ENCODE measurements at places on chromosomes 2 and 18.
A peak's percentile ranks its signal among the peaks of the same experiment; 100 is the strongest.

GRCh38 chr2:152221839-152222238, 46.3 kb upstream of the STAM2 start:
- H3K36me3 ChIP-seq: no peaks in the 10 kb centered on the region
- DNase-seq: no peak
- H3K4me1 ChIP-seq: peaks cover 16% of the 10 kb centered on the region
- no peaks in the 10 kb centered on the region for H3K27me3 ChIP-seq
- no peak overlapping the region for H3K27ac ChIP-seq

DNA sequence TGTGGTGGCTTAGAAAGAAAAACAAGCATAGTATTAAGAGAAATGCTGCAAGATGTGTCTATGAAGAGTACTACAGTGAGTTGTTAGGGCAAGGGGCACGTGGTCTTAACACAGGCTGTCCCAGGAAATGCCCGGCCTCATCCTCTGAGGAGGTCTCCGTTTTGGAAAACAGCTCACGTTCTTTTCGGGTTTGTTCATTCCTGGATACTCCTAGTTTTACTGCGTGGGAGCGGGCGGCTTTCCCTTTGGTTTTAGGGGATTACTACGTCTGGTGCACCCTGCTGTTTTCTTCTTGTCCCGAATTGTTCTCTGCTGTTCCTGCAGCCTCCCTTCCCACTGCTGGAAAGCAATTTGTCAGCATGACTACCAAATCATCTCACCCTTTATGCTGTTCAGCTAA, 55.5 kb upstream of the RAB6D start:
- no peak for DNase-seq
- H3K36me3 ChIP-seq: peaks cover 1% of the 10 kb centered on the region
- no peak overlapping the region for H3K4me3 ChIP-seq
- H3K27ac ChIP-seq: no peak overlapping the region
- peaks cover 49% of the 10 kb centered on the region for H3K27me3 ChIP-seq
- no peaks in the 10 kb centered on the region for H3K4me1 ChIP-seq

GRCh38 chr2:70141212-70141901, 49.5 kb downstream of the C2orf42 start:
- H3K27ac ChIP-seq: peak overlapping the region; percentile 98
- no peaks in the 10 kb centered on the region for H3K27me3 ChIP-seq
- H3K36me3 ChIP-seq: no peaks in the 10 kb centered on the region
- H3K4me3 ChIP-seq: peak overlapping the region; percentile 77

- no peak overlapping the region for H3K4me3 ChIP-seq
- peak; percentile 84 for DNase-seq
- no peaks in the 10 kb centered on the region for H3K27me3 ChIP-seq
- H3K27ac ChIP-seq: no peak overlapping the region
Measured at GRCh38 chr18:78768221-78768620, 211.4 kb upstream of the SALL3 start.

GRCh38 chr2:85707304-85707703, 13.1 kb downstream of the GNLY start:
- H3K27me3 ChIP-seq: peaks cover 12% of the 10 kb centered on the region
- no peak for DNase-seq
- H3K4me1 ChIP-seq: peaks cover 22% of the 10 kb centered on the region
- H3K36me3 ChIP-seq: no peaks in the 10 kb centered on the region
- H3K4me3 ChIP-seq: no peak overlapping the region

- no peak overlapping the region for H3K27ac ChIP-seq
- no peak for DNase-seq
- peaks cover 9% of the 10 kb centered on the region for H3K4me1 ChIP-seq
Measured at GRCh38 chr18:63444580-63444979, 22.3 kb upstream of the VPS4B start.

GRCh38 chr18:75003039-75003438, 205.9 kb downstream of the PTGR3 start:
- no peaks in the 10 kb centered on the region for H3K36me3 ChIP-seq
- no peaks in the 10 kb centered on the region for H3K27me3 ChIP-seq
- no peak overlapping the region for H3K4me3 ChIP-seq
- no peak for DNase-seq

DNA sequence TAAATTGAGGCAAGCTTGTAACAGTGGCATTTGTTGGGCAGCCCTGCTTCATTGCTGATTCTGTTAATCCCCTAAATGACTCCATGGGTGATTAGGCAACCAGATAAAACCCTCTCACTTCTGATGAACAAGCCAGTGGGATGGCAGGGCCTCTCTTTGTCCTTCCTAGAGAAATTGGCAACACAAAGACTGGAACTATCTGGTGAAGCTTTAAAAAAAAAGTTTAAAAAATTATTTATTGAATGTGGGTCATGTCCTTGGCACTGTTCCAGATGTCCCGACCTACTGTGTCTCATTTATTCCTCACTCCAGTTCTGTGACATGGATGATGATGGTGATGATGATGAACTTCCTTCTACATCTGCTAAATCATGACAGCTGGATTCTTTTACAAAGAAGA, 30.8 kb downstream of the NRP2 start:
- H3K27me3 ChIP-seq: no peaks in the 10 kb centered on the region
- no peak overlapping the region for H3K27ac ChIP-seq
- H3K36me3 ChIP-seq: peaks cover 3% of the 10 kb centered on the region
- H3K4me1 ChIP-seq: peaks cover 75% of the 10 kb centered on the region
- no peak overlapping the region for H3K4me3 ChIP-seq

DNA sequence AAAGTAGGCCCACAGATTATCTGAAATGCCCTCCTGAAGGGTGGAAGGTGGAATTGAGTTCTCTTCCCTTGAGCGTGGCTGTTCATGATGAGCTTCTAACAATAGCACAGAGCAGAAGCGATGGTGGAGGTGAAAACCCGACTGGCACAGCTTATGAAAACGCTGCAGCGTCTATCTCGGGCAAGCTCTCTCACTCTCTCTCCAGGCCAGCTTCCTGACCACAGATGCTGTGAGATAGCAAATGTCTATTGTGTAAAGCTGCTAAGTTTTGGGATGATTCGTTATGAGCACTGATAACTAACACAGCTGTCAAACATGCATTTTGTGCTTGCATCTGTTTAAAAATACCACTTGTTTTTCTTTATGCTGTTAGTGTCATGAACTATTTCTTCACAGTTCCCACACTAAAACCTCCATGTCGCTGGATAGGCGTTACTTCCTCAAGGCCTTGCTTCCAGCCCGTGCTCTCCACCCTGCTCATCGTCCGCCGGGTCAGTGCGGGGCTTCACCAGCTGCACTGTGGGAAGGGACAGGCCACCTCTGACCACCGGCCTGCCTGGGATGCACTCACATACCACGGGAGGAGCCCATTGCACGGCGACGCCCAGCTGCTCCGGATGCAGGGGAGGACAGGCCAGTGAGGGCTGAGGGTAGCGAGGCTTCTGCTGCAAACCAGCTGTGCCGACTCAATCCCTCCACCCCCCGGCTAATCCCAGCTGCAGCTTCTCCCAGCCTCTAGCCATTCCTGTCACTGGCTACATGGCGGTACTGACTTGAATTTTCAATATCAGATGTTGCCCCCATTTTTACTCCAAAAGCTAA, 60.0 kb upstream of the OTOS start:
- H3K4me3 ChIP-seq: no peak overlapping the region
- H3K4me1 ChIP-seq: peaks cover 10% of the 10 kb centered on the region
- no peak overlapping the region for H3K27ac ChIP-seq
- H3K36me3 ChIP-seq: peaks cover 3% of the 10 kb centered on the region

GRCh38 chr2:1068822-1069221, 118.2 kb downstream of the SNTG2 start:
- DNase-seq: no peak
- no peak overlapping the region for H3K4me3 ChIP-seq
- H3K27ac ChIP-seq: no peak overlapping the region
- H3K27me3 ChIP-seq: no peaks in the 10 kb centered on the region
- no peaks in the 10 kb centered on the region for H3K4me1 ChIP-seq

GRCh38 chr2:120308038-120308910, 37.7 kb upstream of the INHBB start:
- peaks cover 7% of the 10 kb centered on the region for H3K4me1 ChIP-seq
- no peak for DNase-seq
- H3K27ac ChIP-seq: no peak overlapping the region
- H3K36me3 ChIP-seq: peaks cover 6% of the 10 kb centered on the region

GRCh38 chr2:163551616-163552373, 184.0 kb downstream of the FIGN start:
- H3K36me3 ChIP-seq: no peaks in the 10 kb centered on the region
- peak overlapping the region; percentile 73 for H3K27ac ChIP-seq
- no peak for DNase-seq

GRCh38 chr2:176268976-176269318, 295 bp upstream of the MTX2 start:
- H3K27me3 ChIP-seq: peaks cover 6% of the 10 kb centered on the region
- no peaks in the 10 kb centered on the region for H3K36me3 ChIP-seq
- H3K4me1 ChIP-seq: peaks cover 17% of the 10 kb centered on the region
- DNase-seq: no peak

DNA sequence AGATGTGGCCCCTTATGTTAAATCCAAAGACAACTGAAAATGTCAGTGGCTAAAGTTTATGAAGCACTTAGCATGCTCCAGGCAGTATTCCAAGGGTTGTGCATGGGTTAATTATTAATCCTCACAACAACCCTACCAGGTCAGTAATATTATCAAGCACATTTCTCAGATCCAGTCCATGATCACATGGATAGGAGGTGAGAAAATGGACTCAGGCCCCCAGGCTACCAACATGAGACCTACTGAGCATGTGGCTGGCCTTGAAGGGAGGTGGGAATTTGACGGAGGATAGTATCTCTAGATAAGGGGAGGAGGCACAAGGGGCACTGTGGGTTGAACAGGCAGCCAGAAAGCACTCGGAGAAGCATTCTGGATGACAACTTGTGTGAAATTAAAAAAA, 412.0 kb downstream of the MEIS1 start:
- H3K4me1 ChIP-seq: peaks cover 13% of the 10 kb centered on the region
- H3K4me3 ChIP-seq: no peak overlapping the region
- H3K36me3 ChIP-seq: no peaks in the 10 kb centered on the region
- DNase-seq: no peak

GRCh38 chr2:62379566-62379965, 126.4 kb downstream of the TMEM17 start:
- H3K36me3 ChIP-seq: no peaks in the 10 kb centered on the region
- no peak overlapping the region for H3K27ac ChIP-seq
- H3K4me3 ChIP-seq: no peak overlapping the region
- DNase-seq: no peak
- no peaks in the 10 kb centered on the region for H3K27me3 ChIP-seq

GRCh38 chr18:58118536-58118935, 74.5 kb downstream of the NEDD4L start:
- H3K36me3 ChIP-seq: no peaks in the 10 kb centered on the region
- H3K27ac ChIP-seq: no peak overlapping the region
- H3K4me3 ChIP-seq: no peak overlapping the region
- H3K27me3 ChIP-seq: no peaks in the 10 kb centered on the region
- no peak for DNase-seq

DNA sequence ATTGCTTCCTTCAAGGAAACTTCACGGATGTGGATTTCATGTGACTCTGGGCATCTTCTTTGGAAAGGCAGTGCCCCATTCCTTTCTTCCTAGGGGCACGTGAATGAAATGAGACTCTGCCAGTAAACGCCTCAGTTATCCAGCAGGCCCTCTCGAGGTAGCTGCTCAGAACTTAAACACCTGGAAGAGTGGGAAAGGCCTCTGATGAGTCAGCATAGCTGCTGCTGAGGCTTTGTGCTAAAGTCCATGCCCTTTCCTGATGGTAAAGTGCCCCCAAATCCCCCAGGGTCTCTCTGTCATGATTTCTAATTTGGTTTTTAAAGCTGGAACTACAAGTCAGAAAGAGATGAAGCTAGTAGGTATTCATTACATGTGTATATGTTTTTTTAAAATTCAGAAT, 3.8 kb downstream of the SLC1A4 start:
- H3K4me3 ChIP-seq: peak overlapping the region; percentile 92
- H3K27ac ChIP-seq: peak overlapping the region; percentile 39
- no peaks in the 10 kb centered on the region for H3K27me3 ChIP-seq
- peaks cover 7% of the 10 kb centered on the region for H3K36me3 ChIP-seq
- no peak for DNase-seq

- no peak overlapping the region for H3K27ac ChIP-seq
- no peak for DNase-seq
- H3K36me3 ChIP-seq: no peaks in the 10 kb centered on the region
- no peaks in the 10 kb centered on the region for H3K4me1 ChIP-seq
Measured at GRCh38 chr2:21981127-21981526, 857.4 kb downstream of the TDRD15 start.

DNA sequence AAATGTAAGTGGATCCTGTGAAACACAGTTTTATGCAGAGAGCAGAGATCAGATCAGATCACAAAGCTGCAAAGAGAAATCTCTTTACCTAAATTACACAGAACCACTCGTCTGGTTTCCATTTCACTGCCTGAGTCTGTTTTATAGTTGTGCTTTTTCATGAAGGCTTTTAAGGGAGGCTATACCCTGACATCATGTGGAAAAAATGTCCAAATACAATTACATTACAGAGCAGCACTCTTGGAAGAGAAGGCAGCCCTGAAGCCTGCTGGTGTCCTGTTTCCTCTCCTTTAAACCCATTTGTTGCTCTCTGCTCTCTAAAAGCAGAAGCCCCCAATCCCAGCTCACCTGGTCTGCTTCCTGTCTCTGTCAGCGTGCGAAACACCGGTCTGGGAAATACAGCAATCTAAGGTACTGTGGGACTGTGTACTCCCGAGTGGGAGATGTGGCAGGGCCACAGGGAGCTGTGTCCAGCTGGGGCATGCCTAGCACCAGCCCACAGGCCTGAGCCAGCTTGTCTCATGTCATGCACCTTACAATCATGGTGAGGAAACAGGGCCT, 24.8 kb upstream of the ZFP36L2 start:
- H3K27ac ChIP-seq: no peak overlapping the region
- peaks cover 28% of the 10 kb centered on the region for H3K4me1 ChIP-seq
- peaks cover 7% of the 10 kb centered on the region for H3K36me3 ChIP-seq
- no peak for DNase-seq
- no peak overlapping the region for H3K4me3 ChIP-seq

DNA sequence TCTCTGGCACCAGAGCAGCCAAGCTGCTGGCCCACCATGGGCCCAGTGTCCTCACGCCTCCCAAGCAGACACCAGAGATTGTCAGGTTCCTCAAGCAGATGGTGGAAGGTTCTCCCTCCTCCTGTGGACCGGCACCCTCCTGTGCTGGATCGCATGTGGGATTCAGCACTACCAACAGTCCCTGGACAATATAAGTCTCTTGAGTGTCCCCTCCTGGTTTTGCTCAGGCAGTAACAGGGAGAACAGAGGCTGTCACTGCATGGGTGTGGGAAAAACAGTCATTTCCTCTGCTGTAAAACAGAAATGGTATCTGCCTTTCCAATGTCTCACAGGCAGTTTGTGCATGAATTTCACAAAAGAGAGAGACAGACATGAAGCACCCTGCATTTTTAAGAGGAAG, 47.7 kb upstream of the TUBA3E start:
- no peaks in the 10 kb centered on the region for H3K36me3 ChIP-seq
- no peak overlapping the region for H3K27ac ChIP-seq
- peaks cover 21% of the 10 kb centered on the region for H3K27me3 ChIP-seq
- peaks cover 2% of the 10 kb centered on the region for H3K4me1 ChIP-seq

- no peak overlapping the region for H3K27ac ChIP-seq
- H3K36me3 ChIP-seq: no peaks in the 10 kb centered on the region
- no peak for DNase-seq
- no peak overlapping the region for H3K4me3 ChIP-seq
- peaks cover 33% of the 10 kb centered on the region for H3K4me1 ChIP-seq
Measured at GRCh38 chr18:46414863-46415262, 242.2 kb downstream of the LOXHD1 start.
